ENCODE measurements at places on chromosomes 4 and X.
A peak's percentile ranks its signal among the peaks of the same experiment; 100 is the strongest.

- DNase-seq, result no peak
These were observed 10.7 kb downstream of the SLC39A8 start for GRCh38 chr4:102334624-102335023.

GRCh38 chrX:16472345-16472744, 177.6 kb upstream of the S100G start:
- DNase-seq, result no peak

DNA sequence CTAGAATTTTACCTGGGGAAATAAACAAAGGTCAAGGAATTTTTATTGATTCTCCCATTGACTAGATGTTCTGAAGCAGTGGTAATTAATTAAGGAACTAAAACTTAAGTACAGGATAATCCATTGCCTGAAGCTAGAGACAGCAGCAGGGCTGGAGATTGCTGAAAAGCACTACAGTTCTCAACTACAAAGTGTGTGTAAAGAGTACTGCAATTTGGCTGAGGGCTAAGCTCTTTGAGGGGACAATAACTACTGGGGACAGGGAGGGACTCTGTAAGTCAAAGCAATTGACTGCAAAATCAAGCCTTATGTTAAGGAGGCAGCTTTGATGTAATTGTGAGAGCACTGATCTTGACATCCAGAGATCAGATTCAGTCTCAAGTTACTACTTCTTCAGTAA, 260.4 kb downstream of the GALNTL6 start:
- DNase-seq, result no peak

- DNase-seq, result no peak
These were observed 405.7 kb upstream of the GALNT7 start for GRCh38 chr4:172762895-172763294.

- no peak for DNase-seq
These were observed 1199.1 kb downstream of the ADGRL3 start for GRCh38 chr4:62399242-62399641.

- peak; percentile 6 for DNase-seq
These were observed 95.8 kb downstream of the ATXN3L start for GRCh38 chrX:13223868-13224567.

GRCh38 chrX:84724576-84724975, 222.3 kb upstream of the HDX start:
- DNase-seq, result peak; percentile 78

DNA sequence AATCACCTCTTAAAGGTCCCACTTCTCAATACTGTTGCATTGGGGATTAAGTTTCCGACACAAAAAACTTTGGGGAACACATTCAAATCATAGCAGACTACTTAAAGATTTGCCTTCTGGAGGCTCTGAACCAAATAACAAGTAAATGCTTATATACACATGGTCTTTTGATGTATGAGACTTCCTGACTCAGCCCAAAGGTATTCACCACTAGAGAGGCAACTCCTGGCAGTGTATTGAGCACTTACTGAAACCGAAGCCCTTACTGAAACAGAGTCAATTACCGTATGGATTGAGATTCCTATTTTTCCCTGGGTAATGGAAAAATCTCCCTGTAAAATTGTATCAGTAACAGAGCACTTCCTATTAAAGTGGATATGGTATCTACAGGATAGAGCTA, 45.4 kb downstream of the ZCCHC13 start:
- DNase-seq, result no peak

DNA sequence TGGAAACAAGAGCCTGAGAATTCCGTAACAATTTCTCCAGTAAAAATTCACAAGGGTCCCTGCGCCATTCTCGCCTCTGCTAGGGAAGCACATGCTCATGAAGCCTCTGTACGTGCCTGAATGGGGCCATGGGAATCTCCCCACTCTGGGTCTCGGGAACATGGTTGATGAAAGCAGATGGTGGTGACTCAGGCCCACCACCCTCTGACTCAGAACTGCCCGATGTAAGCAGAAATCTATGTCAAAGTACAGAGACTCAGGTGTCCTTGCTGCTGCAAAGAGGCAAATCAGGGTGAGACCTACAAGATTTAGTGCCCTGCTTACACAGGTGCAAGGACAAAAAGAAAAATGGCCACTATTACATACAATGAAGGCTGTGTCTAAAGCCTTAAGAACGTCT, 65.0 kb downstream of the SCD5 start:
- DNase-seq, result no peak

- DNase-seq, result no peak
These were observed 5.0 kb upstream of the ZCCHC4 start for GRCh38 chr4:25307596-25307995.

GRCh38 chr4:2799971-2800690, 7.2 kb downstream of the SH3BP2 start:
- no peak for DNase-seq

DNA sequence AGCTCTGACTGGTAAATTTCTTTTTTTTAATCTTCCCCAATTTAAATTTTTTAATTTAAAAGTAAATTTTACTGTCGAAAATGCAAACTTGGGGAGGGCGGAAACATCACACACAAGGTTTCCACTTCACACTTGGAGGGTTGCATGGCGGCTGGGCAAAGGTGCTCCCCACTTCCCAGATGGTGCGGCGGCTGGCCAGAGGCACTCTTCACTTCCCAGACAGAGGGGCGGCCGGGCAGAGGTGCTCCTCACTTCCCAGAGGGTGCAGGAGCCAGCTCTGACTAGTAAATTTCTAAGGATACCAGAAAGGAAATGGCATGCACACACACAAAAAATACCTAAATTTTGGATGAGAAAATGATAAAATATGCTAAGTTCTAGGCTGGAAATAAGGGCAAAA, 16.4 kb downstream of the C1QTNF7 start:
- DNase-seq, result no peak

GRCh38 chr4:138901177-138901576, 114.4 kb upstream of the NOCT start:
- no peak for DNase-seq

GRCh38 chrX:11266573-11267003, 26.6 kb upstream of the AMELX start:
- DNase-seq, result no peak

GRCh38 chr4:91243132-91243531, 1060.6 kb upstream of the GRID2 start:
- no peak for DNase-seq

GRCh38 chr4:128603081-128603480, 206.4 kb upstream of the JADE1 start:
- DNase-seq, result no peak

DNA sequence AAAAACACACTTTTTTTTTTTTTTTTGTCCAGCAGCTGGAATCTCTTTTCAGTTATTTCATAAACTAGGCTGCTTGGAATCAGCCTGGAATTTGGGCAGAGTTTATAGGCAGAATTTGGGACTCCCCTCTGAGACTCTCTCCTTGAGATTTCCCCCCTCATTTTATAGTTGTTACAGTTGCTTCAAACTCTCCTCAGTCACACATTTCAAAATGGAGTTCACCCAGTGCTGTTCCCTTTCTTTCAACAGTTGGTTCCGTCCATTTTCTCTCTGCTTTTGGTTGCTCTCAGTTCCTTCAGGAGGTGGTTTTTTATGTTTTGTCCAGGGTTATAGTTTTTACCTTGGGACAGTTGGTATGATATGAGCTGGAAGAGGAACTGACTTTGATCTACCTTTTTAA, 27.5 kb downstream of the NSD2 start:
- DNase-seq, result no peak

DNA sequence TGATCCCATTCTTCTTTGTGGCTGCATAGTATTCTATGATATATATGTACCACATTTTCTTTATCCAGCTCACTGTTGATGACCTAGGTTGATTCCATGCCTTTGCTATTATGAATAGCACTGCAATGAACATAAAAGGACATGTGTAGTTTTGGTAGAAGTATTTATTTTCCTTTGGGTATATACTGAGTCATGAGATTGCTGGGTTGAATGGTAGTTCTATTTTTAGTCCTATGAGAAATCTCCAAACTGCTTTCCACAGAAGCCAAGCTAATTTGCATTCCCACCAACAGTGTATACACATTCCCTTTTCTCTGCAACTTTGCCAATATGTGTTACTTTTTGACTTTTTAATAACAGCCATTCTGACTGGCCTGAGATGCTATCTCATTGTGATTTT, 278.3 kb downstream of the PCDH18 start:
- no peak for DNase-seq

DNA sequence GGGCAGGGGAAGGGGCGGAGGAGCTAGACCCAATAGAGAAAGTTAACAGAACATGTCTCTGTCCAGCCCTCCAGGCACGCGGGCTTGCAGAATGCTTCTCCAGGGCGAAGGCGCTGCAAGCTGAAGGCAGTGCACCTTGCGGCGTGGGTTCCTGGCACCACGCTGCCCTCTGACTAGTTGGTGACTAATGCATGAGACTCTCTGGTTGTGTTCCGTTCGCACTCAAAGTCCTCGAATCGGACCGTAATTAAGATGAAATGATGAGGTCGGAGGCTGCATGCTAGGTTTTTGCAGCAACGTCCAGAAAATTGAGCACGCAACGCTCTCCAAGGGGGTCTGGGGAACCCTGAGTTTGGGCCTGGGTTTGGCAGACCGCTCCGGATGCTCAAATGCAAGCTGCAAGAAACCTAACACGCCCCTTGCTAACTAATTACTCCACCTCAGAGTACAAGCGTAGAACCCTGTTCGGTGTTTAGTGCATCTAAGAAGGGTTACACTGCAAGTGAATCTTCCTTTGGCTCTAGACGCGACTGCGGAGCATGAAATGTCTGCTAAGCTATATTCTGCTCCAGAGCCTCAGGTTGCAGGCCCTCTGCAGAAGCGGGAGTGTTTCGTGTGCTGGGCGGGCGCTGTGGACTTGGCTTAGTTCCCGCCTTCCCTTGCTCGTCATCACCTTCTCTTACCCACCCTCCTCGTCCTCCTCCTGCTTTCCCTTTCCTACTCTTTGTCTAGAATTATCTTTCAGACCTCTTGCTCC, 57.1 kb upstream of the NKAP start:
- no peak for DNase-seq

DNA sequence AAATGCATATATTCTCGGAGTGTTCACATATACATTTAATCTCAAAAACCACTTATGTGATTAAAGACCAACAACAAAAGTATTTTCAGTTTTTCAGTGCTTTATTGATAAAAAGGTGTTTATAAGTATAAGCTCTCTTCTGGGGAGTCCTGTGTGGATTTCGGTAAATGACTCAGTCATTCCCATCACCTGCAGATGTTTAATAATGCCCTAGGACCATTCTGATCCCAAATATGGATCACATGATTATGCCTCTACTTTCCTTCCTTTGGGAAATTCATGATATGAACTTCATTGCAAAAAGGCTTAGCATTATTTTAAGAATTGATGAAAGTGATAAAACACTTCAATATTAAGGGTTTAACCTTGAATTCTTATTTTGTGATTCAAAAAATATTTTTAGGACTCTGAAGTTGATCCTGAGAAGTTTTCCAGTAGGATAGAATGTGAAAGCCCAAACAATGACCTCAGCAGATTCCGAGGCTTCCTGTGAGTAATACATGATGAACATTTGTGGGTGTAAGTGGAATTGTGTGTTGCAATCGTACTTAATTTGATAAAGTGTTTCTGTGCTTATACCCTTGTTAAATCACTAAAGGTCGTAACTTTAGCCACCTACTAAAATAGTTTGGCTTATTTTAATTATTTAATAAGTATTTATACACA, 40.2 kb downstream of the ATP10D start:
- DNase-seq, result no peak

DNA sequence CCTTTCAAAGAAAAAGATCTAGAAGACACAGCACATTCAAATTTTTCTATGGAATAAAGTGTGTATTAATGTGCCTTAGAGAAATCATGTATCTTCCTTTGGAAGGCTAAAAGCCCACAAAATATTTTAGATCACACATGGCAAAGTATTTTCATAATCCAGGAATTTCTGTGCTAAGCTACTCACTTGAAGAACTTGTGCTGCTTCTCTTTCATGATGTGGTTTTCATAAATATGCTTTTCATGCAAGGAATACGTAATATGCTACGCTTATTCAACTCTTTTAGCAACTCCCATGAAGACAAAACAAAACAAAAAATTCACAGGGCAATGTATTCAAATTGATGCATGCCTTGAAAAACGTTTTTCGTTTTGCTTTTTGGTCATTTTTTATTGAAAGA, 125.6 kb downstream of the ARHGAP24 start:
- DNase-seq, result no peak

GRCh38 chr4:144189121-144189520, 48.6 kb upstream of the GYPA start:
- no peak for DNase-seq

- no peak for DNase-seq
These were observed 314.4 kb downstream of the IL1RAPL1 start for GRCh38 chrX:28901637-28902036.

GRCh38 chr4:177070533-177071058, 239.1 kb upstream of the NEIL3 start:
- DNase-seq, result no peak

DNA sequence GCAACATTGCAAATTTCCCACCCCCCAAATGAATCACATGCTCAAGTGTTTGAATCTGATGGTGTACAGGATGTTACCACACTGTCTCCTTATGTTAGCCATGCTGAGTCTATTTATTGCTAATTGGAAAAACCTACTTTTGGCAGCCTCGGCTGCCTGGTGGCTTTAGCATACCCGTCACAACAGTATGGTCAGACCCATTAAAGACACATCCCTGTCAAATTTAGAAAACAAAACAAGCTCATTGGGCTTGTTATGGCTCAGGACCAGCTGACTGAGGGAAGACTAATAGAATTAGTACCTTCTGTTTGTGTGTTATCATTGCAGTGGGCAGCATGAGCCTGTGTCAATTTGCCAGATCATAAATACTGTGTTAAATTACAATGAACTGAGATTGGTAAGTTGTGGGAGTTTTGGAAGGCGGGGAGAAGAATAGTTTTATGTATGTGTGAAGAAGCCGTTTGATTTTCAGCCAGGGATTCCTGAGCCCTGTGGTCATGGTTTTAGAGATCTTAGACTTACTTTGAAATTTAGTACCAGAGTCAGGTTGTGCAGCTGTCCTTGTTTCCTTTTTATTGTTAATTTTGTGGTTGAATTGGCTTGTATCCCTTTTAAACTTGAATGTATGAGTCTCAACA, 66.8 kb downstream of the POLA1 start:
- no peak for DNase-seq

- no peak for DNase-seq
These were observed 83.0 kb upstream of the ADRA2C start for GRCh38 chr4:3683077-3683743.

DNA sequence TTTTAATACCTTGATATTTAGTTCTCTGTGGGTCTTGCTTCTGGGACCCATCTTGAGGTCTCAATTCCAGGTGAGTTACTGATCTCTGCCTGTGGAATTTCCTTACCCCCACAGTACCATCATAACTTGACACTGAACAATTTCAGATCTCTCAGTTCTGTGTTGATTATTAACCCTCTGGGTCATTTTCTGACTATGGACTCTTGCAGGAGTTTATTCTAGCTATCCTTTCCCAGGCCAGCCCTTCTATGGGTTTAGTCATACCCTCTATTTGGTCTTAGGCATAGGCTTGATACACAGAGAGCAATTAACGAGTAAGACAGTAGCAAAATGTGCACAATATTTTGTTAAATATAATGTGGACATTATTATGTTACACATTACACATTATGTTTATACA, 3.7 kb upstream of the SPARCL1 start:
- no peak for DNase-seq

GRCh38 chrX:39813631-39814277, 284.0 kb downstream of the BCOR start:
- DNase-seq, result peak; percentile 26

- DNase-seq, result no peak
These were observed 64.3 kb upstream of the FTHL17 start for GRCh38 chrX:31136144-31136611.

Measured in NCI-H146 (cell line).